Nephron progenitor cell (in vitro differentiated cells): ENCODE measurements at places on chromosomes 6 and 20.
A peak's percentile ranks its signal among the peaks of the same experiment; 100 is the strongest.

GRCh38 chr20:9128568-9128967 lies 59.7 kb downstream of the PLCB4 start:
- DNase-seq, result no peak
- H3K4me1 ChIP-seq, result peaks cover 18% of the 10 kb centered on the region
- H3K27me3 ChIP-seq, result no peaks in the 10 kb centered on the region
- peaks cover 69% of the 10 kb centered on the region for H3K36me3 ChIP-seq

- H3K4me1 ChIP-seq, result no peaks in the 10 kb centered on the region
- DNase-seq, result no peak
- H3K27ac ChIP-seq, result no peak overlapping the region
Measured at GRCh38 chr6:121222656-121223055, 111.6 kb downstream of the TBC1D32 start.

DNA sequence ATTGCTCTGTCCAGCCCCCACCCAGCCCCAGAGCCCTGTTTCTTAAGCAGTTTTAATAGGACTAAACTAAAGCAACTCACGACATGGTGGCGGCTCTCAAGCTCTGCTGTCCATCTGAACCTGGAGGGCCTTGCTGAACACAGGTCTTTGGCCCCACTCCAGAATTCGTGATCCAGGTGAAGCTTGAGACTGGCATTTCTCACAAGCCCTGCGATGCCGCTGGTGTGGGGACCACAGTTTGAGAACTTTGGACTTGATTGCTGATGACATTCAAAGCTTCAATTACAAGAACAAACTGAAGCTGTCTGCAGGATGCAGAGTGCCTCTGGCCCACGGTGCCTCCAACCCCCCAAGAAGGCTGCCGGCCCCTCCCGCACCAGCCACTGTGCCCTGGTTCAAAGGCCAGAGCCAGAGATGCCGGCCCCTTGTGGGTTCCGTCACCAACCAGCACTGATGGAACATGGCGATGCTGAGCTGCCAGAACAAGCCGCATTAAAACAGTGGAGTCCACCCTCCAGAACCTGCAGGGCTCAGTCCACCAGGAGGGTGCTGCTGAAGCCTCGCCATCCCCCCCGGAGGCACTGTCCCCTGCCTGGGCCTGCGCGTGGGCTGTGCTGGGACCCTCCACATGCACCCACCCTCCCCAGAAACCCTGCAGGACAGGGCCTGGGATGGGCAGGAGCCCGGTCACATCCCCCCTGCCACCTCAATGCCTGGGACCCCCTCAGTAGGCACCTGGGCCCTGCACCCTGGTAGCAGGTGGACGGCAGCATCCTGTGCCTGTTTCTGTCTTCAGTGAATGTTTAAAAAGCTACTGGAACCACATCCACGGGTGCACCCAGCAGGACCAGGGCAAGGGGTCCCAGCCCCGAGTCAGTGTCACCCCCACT lies 101.1 kb downstream of the PSMB1 start:
- no peak overlapping the region for H3K4me3 ChIP-seq
- H3K4me1 ChIP-seq, result peaks cover 70% of the 10 kb centered on the region
- no peak overlapping the region for H3K27ac ChIP-seq

- DNase-seq, result no peak
- no peaks in the 10 kb centered on the region for H3K27me3 ChIP-seq
- H3K36me3 ChIP-seq, result peaks cover 29% of the 10 kb centered on the region
Measured at GRCh38 chr6:108579328-108579721, 18.6 kb downstream of the FOXO3 start.

- H3K27ac ChIP-seq, result peak overlapping the region; percentile 39
- no peak for DNase-seq
- H3K27me3 ChIP-seq, result peaks cover 3% of the 10 kb centered on the region
- no peak overlapping the region for H3K4me3 ChIP-seq
- no peaks in the 10 kb centered on the region for H3K36me3 ChIP-seq
Measured at GRCh38 chr6:37145443-37145842, 24.5 kb upstream of the PIM1 start.

GRCh38 chr6:71478834-71479541 lies 190.4 kb downstream of the OGFRL1 start:
- no peak overlapping the region for H3K4me3 ChIP-seq
- H3K36me3 ChIP-seq, result no peaks in the 10 kb centered on the region
- no peak overlapping the region for H3K27ac ChIP-seq
- H3K4me1 ChIP-seq, result peaks cover 9% of the 10 kb centered on the region

GRCh38 chr6:37316071-37316470 lies 37.7 kb upstream of the RNF8 start:
- H3K36me3 ChIP-seq, result peaks cover 21% of the 10 kb centered on the region
- no peak overlapping the region for H3K4me3 ChIP-seq
- H3K27me3 ChIP-seq, result peaks cover 2% of the 10 kb centered on the region
- peaks cover 5% of the 10 kb centered on the region for H3K4me1 ChIP-seq
- H3K27ac ChIP-seq, result no peak overlapping the region
- no peak for DNase-seq

- no peak overlapping the region for H3K4me3 ChIP-seq
- peaks cover 58% of the 10 kb centered on the region for H3K4me1 ChIP-seq
- no peak for DNase-seq
- no peaks in the 10 kb centered on the region for H3K36me3 ChIP-seq
- peaks cover 31% of the 10 kb centered on the region for H3K27me3 ChIP-seq
Measured at GRCh38 chr6:169958510-169958909, 207.1 kb downstream of the ERMARD start.

GRCh38 chr20:12773936-12774335 lies 234.8 kb upstream of the SPTLC3 start:
- no peak overlapping the region for H3K4me3 ChIP-seq
- H3K4me1 ChIP-seq, result peaks cover 8% of the 10 kb centered on the region
- H3K27ac ChIP-seq, result no peak overlapping the region
- DNase-seq, result no peak
- no peaks in the 10 kb centered on the region for H3K27me3 ChIP-seq

- peaks cover 4% of the 10 kb centered on the region for H3K27me3 ChIP-seq
- H3K4me3 ChIP-seq, result no peak overlapping the region
- no peaks in the 10 kb centered on the region for H3K36me3 ChIP-seq
- H3K27ac ChIP-seq, result peak overlapping the region; percentile 11
Measured at GRCh38 chr6:12973386-12973785, 256.8 kb downstream of the PHACTR1 start.

DNA sequence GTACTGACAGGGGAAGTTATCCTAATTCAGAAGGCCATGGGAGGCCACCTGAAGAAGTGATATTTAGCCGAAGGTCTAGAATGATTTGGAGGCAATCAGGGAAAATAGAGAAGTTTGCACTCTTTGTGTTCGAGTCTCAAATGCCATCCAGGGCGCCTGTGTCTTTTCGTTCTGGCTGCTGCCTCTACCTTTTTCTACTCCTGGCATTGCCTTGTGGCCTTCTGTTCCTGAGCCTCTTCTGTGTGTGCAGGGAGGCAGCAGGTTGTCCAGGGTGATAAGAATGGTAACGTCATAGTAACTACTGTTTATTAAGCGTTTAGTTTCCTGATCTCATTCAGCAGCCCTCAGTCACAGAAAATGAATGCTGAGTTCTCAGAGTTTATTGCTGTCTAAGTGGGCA lies 252.1 kb downstream of the FARS2 start:
- H3K27ac ChIP-seq, result no peak overlapping the region
- no peak overlapping the region for H3K4me3 ChIP-seq
- H3K27me3 ChIP-seq, result peaks cover 4% of the 10 kb centered on the region
- H3K36me3 ChIP-seq, result no peaks in the 10 kb centered on the region
- DNase-seq, result no peak

DNA sequence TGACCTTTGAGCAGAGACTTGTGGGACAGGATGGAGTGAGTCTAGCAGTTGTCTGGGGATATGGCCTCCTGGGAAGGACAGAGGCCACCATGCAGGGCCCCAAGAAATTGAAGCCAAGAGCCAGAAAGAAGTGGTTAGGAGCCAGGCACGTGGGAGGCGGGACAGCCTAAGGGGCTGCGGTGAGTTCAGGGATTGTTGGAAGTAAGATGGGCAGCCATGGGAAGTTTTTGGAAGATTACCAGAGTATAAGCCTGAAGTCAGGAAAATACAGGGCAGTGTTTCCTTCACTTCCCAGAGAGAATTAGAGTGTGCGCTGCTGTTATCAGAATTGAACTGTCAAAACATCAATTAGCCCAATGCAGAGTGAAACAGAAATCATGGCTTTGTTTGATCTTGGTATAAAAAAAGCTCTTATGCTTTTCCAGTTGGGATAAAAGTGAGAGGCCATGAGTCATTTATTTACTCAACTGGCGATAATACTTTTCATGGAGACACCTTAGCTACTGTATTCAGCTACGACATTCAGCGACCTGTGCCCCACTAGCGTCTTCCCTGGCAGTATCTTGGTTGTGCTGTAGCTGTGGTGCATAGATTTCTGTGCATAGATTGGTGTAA lies 66.9 kb downstream of the PHACTR2 start:
- peak overlapping the region; percentile 39 for H3K4me3 ChIP-seq
- H3K36me3 ChIP-seq, result peaks cover 4% of the 10 kb centered on the region
- peak overlapping the region; percentile 87 for H3K27ac ChIP-seq
- H3K27me3 ChIP-seq, result no peaks in the 10 kb centered on the region

DNA sequence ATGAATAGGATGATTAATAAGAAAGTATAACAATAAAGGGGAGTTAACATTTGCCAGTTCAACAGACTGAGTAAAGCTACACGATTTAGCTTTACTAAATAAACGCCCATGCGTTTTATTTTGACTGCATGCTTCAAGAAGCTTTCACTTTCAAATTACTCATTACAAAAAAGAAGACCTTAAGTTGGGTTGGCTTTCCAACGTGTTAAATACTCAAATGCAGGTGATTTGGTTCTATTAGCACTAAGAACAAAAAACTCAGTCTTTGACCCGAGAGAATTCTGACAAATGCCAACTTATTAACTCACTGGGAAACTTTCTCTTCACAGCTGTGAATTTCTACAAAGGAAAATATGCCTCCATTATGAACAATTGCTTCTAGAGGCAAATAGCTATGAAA lies 24.8 kb downstream of the RNF146 start:
- H3K4me3 ChIP-seq, result no peak overlapping the region
- H3K27ac ChIP-seq, result peak overlapping the region; percentile 60
- DNase-seq, result no peak
- no peaks in the 10 kb centered on the region for H3K27me3 ChIP-seq
- peaks cover 58% of the 10 kb centered on the region for H3K36me3 ChIP-seq

DNA sequence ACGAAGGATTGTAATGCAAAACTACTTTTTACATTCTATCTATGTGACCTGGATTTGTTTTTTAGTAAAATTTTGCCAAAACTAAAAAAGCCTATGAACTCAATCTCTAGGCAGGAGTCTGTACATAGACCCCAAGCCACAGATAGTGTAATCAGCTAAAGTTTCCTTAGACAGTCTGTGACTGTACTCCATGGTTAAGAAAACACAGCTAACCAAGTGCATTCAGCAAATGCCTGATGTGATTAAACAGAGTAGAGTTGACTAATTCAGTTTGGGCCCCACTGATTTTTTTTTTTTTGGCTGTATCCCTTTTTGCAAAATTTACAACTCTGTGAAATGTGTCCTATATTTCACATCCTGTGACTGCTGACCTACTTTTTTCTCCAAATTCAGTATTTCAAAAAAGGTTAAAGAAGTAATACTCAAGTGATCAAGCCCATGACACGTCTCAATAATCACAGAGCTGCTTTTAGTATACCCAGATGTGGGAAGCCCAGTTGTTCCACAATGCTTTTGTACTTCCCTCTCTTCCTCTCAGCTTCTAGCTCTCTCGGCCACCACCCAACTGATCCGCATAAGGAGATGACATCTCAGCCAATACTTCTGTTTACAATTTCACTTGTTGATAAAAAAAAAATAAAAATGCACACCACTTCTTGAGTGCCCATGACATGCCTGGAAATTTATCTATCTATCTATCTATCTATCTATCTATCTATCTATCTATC lies 108.8 kb upstream of the TBX18 start:
- peak overlapping the region; percentile 69 for H3K27ac ChIP-seq
- peaks cover 21% of the 10 kb centered on the region for H3K4me1 ChIP-seq
- H3K4me3 ChIP-seq, result no peak overlapping the region

DNA sequence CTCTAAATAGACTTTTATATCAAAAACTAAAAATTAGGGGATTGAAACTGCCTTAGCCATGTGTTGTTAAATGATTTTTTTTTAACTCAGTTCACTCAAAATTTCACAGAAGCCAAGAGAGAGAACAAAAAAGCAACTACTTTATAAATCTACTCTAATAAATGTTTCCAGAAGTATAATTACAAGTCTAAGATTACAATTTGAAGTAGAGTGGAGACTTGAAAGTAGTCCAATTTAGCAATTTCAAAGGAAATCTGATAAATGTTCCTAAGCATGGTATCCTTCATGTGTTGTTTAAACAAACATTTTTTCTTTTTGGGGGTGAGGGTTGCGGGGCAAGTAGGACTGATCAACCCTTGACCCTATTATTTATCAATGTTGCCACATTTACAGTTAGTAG lies 72.6 kb downstream of the PHIP start:
- DNase-seq, result no peak
- H3K27me3 ChIP-seq, result no peaks in the 10 kb centered on the region
- H3K4me3 ChIP-seq, result no peak overlapping the region
- H3K4me1 ChIP-seq, result no peaks in the 10 kb centered on the region
- peaks cover 63% of the 10 kb centered on the region for H3K36me3 ChIP-seq
- no peak overlapping the region for H3K27ac ChIP-seq

- no peaks in the 10 kb centered on the region for H3K4me1 ChIP-seq
- no peak overlapping the region for H3K4me3 ChIP-seq
- H3K27ac ChIP-seq, result no peak overlapping the region
- peaks cover 5% of the 10 kb centered on the region for H3K36me3 ChIP-seq
- no peak for DNase-seq
- peaks cover 6% of the 10 kb centered on the region for H3K27me3 ChIP-seq
Measured at GRCh38 chr20:31475472-31476293, 595 bp downstream of the REM1 start.

DNA sequence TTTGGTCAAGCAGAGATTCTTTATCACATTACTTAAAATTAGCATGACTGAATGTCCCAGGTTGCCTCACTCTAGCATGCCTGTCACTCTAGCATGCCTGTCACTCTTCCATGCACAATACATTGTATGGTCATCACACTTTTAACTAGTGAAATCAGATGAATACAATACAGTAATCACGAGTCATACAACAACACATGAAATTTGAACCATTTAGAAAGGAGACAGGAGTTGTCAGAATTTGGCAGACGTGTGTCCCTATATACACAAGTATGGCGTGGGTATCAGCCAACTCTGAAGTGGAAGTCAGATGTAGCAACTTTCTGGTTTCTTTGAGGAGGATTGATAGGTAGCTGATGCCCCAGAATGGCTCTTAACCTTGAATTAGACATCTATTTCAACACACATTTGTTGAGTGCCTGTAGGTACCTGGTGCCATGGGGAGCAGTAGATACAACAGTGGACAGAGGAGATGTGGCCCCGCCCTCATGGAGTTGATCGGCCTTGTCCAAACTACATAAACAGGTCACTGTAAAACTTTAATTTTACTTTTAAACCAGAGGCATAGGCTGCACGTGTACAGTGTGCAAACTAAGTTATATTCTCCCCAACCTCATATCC lies 116.1 kb upstream of the TIAM2 start:
- peaks cover 31% of the 10 kb centered on the region for H3K36me3 ChIP-seq
- peaks cover 28% of the 10 kb centered on the region for H3K4me1 ChIP-seq
- DNase-seq, result no peak
- no peak overlapping the region for H3K4me3 ChIP-seq
